Left ventricle myocardium inferior (tissue), 1 donor: ENCODE measurements at places on chromosomes 16 and 17. TPM values are rescaled to one million over a fixed set of nuclear protein-coding genes. Genes with fewer than 3 reads are reported as not detected.

GRCh38 chr16:11180489-11180888 is 75.5 kb downstream of the SOCS1 start:
- no peak for DNase-seq

The FZD2 gene
- total RNA-seq, result 4.0 TPM

The SLC38A8 gene
- not detected for total RNA-seq

DNA sequence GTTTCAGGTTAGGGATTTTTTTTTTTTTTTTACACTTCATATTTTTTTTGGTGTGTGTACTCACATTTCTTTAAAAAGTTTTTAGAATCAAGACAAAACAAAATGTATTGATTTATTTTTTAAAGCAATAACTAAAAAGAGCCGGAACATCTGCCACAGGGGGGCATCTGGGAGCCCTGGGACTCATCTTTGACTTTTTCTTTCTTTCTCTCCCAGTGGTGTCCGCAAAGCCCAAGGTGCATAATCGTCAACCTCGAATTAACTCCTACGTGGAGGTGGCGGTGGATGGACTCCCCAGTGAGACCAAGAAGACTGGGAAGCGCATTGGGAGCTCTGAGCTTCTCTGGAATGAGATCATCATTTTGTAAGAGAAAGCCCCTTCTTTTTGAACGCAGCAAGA is 36.3 kb downstream of the WWP2 start:
- DNase-seq, result no peak

DNA sequence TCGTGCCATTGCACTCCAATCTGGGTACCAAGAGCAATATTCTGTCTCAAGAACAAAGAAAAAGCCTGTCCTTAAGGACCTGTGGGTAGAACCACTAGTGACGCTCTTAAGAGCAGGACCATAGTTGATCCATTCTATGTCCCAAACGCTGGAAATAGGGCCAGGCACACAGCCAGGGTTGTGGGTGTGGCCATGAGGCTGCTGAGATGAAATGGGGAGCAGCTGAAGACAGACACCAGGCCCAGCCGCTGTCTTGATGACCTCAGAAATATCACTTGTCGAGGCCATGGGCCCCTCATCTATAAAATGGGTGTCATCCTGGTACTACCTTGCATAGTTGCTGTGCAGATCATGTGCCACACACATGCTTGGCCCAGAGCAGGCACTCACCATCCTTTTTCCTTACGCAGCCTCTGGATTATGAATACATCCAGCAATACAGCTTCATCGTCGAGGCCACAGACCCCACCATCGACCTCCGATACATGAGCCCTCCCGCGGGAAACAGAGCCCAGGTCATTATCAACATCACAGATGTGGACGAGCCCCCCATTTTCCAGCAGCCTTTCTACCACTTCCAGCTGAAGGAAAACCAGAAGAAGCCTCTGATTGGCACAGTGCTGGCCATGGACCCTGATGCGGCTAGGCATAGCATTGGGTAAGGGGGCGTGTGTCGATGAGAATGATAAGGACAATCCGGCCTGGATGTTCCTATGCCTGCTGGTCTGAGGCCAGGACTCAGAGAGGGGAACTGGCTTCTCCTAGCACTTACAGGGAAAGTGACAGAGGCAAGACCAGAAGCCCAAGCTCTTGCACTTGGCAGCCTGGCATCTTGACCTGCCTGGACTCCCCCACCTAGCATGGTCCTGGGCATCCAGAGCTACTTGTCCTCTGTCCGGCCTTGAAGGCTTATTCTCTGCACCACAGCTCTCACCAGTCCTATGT is 25.5 kb downstream of the CDH5 start:
- no peak for DNase-seq

- DNase-seq, result no peak
Measured at GRCh38 chr17:20173091-20173490, 163.9 kb downstream of the SPECC1 start.
